NCI-H2029 treated with DMSO at 0.1 percent for 48 hours (cell line): ENCODE measurements at places on chromosomes 3 and 15.

DNA sequence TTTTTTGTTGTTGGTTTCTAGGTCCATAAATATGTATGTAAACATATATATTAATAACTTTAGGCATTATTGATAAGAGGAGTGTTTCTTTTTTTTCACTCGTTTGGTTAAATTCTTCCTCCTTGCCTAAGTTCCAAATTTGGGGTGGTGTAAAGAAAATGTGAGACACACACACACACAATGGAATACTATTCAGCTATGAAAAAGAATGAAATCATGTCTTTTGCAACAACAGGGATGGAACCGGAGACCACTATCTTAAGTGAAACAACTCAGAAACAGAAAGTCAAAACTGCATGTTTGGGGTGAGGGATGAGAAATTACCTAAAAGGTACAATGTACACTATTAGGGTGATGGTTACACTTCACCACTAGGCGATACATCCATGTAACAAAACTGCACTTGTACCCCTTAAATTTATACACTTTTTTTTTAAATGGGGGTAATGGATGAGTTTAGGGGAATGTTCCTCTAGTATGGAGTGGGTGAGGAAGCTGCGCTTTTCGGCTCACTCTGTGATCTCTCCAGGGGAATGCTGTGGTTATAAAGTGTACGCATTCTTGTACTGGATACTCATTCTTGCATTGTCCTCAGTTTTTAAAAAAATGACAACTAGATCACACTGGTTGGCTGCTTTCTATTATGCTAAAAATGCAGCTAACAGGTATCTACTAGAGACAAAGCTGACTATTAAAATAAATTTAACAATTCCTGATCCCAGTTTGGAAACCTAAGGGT is 50.8 kb upstream of the PPARG start:
- no peak for DNase-seq

DNA sequence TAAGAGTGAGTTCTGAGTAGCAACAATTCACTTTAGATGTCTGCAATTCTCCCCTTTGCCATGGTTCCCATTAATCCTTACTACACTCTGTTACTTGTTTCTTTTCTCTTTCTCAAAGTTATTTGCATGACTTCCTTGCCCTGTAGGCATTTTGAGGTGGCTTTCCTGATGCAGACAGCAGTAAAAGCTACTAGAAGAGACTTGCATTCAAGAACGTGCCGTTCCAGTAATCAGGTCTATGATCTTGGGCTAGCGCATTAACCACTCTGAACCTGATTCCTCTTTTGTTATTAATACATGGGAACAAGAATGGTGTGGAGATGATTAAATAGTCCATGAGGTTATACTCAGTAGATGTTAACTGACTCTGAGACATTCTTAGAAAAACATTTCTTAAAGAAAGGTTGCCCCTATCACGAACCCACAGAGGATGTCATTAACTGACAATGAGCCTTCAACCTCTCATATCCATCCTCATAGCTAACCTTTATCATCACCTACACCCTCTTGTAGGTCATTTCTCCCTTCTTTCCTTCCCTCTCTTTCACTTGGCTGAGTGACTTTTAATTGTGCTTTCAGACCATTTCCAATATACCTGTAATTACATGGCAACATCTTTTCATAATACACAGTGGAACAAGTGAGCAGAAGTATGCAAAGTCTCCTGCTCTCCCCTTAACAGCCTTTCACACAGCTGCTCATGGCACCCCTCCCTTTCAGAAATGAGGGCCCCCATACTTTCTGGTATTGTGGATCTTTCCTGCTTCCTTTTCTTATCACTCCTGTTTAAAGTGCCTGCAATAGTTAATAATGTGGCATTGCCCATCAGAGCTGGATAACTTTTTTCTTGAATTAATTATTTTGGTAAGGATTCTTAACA is 175.9 kb downstream of the CHST2 start:
- DNase-seq: no peak

DNA sequence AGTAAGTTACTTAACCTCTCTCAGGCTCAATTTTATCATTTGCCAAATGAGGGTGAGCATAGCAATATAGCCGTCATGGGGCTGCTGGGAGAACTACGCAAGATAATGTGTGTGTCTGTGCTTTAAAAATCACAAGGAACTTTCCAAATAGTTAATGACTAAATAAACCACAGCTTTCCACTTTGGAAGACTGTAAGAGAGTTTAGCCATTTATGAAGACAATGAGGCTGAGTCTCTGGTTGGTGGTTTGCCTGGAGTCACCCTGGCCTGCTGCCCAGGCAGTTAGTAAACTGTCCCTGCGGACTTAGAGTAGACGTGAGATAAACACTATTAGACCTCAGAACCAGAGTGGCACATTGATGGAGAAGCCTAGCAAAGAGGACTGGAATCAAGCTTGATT is 357.7 kb downstream of the CLSTN2 start:
- no peak for DNase-seq

GRCh38 chr3:10286596-10287295 is 6.0 kb downstream of the GHRL start:
- peak; percentile 59 for DNase-seq

GRCh38 chr3:23919628-23920027 is 2.7 kb downstream of the RPL15 start:
- DNase-seq: no peak
